ENCODE measurements at places on chromosomes 16 and 17.
A peak's percentile ranks its signal among the peaks of the same experiment; 100 is the strongest.

GRCh38 chr17:187130-187529 is 5.7 kb upstream of the DOC2B start:
- no peak for DNase-seq

GRCh38 chr17:57892820-57893595 is 43.2 kb upstream of the MRPS23 start:
- no peak for DNase-seq

DNA sequence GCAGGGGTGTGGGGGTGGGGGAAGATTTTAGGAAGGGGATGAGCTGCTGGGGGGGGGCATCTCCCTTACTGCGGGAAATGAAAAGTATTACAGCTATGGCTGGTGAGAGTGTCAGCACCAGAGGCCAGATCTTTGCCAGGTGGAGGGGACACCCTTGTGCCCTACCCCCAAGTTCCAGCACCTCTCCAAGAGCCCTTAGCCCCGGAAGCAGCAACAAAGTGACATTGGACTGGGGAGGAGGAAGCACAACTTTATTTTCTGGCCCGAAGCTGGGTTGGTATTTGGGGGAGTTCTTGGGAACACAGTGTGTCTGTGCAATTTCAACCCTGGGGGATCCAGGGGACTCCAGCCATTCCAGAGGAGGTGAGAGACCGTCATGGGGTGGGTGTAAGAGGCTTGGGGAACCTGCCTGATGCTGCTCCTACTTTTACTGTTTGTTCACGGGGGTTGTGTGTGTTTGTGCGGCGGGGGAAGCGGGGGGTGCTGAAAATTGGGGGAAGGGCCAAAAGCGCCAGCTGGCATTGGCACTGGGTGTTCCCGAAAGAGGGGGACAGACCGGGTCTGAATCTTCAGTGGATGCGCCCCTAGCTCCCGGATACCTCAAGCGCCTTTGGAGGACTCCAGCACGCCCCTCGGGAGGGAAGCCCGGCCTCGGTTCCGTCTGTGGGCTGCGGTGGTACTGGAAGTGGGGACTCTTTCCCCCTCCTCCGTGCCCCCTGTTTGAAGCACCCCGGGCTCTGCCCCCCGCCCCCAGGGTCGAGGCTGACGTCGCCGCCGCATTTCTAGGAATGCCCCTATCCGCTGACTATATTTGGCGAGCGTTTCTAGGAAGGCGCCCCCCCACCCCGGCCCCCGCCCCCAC is 230.3 kb downstream of the MRTFB start:
- peak; percentile 46 for DNase-seq

DNA sequence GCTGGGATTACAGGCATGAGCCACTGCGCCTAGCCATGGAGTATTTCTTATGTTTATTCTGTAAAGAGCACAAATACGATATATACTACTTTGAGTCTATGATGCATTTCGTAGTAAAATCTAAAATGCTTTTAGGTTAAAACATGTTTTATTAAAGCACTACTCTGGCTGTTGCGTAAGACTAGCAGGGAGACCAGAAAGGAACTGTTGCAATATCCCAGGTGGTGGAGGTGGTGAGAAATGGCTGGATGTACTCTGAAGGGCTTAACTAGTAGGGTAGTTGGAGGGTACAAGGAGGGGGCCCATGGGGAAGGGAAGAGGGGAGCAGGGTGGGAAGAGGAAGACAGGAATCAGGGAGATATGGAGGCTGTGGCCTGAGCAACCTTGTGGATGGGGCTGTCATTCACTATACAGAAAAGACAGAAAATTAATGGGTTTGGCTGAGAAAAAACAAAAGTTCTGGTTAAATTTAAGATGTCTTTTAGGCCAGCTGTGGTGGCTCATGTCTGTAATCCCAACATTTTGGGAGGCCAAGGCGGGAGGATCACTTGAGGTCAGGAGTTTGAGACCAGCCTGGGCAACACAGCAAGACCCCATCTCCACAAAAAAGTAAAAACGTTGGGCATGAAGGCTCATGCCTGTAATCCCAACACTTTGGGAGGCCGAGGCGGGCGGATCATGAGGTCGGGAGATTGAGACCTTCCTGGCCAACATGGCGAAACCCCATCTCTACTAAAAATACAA is 35.8 kb downstream of the ST3GAL2 start:
- no peak for DNase-seq

DNA sequence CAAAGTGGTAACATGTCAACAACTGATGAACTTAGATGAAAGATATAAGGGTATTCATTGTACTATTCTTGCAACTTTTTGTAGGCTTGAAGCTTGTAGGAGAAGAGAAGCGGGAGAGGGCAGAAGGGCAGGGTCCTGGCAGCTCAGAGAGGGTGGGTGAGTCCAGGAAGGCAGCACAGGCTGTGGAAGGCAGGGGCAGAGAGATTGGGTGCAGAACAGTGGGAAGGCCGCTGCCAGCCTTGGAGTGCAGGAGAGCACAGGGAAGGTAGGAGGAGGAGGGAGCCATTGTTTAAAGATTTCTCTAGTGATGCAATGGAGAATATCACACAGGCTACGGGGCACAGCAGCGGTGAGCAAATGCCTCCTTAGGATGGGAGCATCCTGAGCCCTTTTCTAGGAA is 104.3 kb downstream of the N4BP1 start:
- DNase-seq = no peak

DNA sequence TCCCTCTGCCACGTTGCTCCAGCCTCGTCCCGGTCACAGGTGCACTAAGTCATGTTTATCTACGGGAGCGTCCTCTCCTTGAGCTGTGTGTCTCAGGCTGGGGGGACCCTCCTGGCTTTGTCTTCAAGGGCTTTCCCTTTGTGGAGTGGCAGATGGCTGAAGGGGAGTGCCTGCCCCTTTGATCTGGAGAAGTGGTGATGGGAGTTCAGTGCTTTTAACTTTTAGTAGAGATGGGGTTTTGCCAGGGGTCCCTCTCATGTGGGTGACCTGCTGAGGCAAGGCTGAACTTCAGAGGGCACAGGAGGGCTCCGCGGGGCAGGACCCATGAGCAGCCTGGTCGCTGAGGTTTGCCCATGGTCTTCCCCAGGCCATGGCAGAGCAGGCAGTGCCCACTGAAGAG is 73.1 kb upstream of the CDC42EP4 start:
- DNase-seq = no peak

DNA sequence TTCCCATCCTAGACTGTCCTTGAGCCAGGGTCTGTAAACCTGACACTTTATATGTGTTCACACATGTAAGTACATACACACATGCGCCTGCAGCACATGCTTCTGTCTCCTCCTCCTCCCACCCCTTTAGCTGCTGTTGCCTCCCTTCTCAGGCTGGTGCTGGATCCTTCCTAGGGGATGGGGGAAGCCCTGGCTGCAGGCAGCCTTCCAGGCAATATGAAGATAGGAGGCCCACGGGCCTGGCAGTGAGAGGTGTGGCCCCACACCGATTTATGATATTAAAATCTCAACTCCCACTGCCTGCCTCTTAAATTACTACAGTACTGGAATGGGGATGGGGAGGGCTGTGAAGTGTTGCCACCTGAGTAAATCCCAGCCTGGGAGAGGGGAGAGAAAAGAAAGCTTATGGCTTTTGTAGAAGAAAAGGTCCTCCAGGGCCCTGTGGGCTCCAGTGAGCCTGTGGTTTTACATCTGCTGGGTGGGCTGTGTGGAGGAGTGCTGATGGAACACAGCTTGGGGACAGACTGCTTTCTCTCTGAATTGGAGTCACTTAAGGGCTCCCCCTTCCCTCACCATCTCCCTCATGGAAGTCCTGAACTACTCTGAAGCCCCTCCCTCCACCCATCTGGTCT is 990 bp upstream of the WNK4 start:
- no peak for DNase-seq

DNA sequence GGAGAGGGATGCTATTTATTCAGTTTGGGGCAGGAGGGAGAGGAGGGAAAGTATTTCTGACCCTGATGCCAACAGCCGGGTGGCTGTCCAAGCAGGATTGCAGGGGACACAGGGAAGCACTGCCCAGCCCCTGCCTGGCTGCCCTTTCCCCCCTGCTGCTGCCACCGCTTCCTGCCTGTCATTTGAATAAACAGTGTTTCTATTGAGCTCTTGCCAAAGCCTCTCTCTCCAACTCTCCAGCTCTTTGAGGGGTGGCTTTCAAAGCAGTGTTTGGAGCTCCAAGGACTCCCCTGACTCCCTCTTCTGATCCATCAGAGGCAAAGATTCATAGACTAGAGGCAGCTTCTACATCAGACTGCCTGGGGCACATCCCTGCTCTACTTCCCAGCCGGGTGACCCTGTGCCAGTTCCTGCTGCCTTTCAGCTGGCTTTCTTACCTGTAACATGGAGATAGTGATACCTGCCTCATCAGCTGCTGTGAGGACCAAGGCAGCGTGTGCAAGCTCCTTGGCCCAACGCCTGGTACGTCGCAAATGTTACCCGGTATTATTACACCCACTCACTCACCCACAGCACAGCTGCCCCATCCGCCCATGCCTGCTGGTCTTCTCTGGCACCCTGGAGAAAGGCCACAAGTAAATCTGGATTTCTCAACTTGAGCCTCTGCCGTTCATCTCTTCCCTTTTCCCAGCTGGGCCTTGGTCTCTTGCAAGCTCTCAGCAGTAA is 9.5 kb downstream of the PROCA1 start:
- DNase-seq = no peak

GRCh38 chr17:75008373-75008772 is 4.1 kb upstream of the MRPL58 start:
- no peak for DNase-seq

- peak; percentile 75 for DNase-seq
These were observed 41.7 kb downstream of the HEATR6 start for GRCh38 chr17:60036796-60037677.

DNA sequence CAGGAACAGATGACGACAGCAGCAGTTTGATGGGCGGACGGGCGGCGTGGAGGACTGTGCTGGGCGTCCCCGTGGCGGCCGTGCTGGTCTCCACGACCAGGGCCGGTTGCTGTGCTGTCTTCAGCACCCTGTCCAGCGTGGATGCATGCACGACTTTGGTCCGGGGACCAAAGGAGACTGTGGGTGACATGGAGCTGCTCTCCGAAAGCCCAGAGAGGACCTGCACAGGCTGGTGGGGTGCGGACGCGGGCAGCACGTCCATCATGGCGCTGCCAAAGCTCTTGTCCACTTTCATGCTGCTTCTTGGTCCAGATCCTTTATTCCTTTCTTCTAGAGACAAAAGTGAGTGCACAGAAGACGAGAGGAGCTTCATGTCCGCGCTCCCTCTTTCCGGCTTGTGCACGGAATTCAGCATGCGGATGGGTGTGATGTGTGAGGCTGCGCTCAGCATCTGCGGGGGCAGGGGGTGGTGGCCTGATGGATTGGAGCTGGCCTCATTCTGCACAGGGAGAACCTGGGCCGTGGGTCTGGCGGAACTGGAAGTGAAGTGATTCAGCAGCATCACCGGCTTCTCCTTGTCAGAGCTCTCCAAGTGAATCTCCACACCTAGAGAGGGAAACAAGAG is 20.3 kb downstream of the MAP1LC3B start:
- no peak for DNase-seq

GRCh38 chr16:85868495-85868894 is 30.5 kb upstream of the IRF8 start:
- DNase-seq = no peak

GRCh38 chr16:4433914-4434787 is 8.5 kb downstream of the DNAJA3 start:
- no peak for DNase-seq

DNA sequence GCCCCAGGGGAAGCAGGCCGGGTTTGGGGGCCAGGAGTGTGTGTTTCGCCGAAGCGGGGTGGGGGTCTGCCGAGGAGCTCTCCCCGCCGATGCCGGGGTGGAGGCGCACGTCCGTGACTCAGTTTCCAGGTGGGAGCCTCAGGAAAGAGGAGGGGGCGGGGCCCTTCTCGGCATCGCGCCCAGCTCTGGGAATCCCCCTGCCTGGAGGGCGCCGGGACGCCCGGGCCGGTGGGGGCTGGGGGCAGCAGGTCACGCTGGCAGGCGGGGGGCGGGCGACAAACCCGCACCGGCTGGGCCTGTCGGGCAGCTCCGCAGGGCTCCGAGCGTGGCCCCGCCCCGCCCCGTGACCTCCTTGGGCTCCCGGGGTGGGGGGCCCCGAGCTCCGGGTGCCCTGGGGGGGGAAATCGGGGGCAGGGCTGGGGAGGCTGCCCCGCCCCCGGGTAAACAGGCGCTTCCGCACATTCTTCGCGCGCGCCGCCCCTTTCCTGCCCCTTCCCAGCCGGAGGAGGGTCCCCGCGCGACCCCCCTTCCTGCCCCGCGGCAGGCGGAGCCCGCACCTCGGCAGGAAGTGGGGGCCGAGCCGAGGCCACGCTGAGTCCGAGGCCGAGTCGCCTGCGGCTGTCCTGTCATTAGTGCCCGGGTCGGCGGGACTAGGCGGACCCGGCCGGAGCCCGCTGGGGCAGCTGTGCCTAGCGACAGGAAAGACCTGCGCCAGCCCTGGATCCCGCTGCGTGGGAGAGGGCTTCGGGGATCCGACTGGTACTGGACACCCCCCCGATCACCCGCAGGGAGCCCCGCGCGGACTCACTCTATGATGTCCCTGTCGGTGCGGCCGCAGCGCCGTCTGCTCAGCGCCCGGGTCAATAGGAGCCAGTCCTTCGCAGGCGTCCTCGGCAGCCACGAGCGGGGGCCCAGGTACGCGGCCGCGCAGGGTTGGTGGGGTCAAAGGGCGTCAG is 9.3 kb downstream of the RIPOR1 start:
- peak; percentile 65 for DNase-seq

DNA sequence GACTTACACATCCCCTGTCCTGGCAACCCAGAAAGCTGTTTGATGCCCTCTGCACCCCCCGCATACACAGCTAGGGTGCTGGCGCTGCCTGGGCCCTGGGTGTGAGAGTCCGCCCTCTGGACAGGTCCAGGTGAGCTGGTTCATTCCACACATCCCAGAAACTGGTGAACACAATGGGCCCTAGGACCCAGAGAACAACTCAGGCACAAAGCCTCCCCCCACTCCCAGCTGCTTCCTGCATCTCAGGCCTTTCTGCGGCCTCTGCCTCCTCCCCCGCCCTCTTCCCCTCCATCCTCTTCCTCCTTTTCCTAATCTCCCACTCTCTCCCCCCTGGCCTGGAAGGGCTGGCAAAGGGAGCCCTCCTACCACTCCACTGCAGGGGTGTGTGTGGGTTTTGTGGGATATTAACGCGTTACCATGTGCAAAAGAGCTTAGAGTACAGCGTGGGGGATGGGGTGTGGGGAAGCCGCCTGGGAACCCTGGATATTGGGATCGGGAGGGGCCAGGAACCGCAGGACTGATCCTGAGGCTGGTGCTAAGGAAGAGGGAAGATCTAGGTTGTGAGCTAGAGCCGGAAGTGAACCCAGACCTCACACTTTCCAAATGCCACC is 1.6 kb upstream of the PPP1R9B start:
- peak; percentile 77 for DNase-seq

Measured in activated T-cell treated with anti-CD3 and anti-CD28 coated beads, Interleukin-2, amount 50 U/mL, for 24 hours (primary cell).